ENCODE measurements at places on chromosomes 16 and 17.

DNA sequence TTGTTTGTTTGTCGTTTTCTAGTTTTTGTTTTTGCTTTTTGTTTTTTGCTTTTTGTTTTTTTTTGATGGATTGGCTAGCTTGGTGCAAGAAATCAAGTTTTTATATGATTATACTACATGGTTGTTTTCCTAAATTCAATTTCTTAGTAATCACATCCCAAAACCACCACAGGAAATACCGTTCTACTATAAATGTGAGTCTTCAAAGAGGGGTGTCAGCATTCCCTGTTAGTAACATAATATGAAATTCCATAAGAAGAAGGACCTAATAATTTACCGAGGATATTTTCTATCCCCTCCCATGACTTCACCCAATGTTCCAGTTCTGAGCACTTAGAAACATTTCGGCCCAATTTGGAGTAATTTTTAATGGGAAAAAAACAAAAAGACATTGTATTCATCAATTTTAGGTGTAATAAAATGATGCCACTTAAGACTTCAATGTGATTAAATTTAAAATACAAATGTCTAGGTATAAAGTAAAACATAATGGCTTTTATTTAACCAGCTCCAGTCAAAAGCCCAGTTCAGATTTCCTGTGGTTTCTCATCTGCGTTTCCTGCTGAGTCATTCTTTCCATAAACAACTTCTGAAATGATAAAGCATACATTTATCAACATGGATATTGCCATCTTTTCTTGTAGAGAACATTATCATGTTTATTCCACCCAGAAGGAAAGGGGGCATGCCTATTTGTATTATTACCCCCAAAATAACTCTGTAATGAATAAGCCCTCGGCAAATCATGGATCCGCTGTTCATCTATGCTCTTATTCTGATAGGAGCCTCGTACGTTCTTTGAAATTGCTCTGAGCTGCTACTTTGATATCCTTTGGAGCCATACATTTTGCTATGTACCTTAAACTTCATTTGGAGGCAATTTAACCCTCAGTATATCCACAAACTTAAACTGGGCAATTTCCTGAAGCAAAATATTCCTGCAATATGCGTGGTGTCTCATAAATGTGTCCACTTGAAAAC lies 28.1 kb downstream of the HSBP1 start:
- H3K4me1 ChIP-seq, result peaks cover 9% of the 10 kb centered on the region
- H3K36me3 ChIP-seq, result no peaks in the 10 kb centered on the region
- H3K27me3 ChIP-seq, result no peaks in the 10 kb centered on the region
- no peak for DNase-seq
- H3K27ac ChIP-seq, result no peak overlapping the region

GRCh38 chr17:75927286-75927922 lies 13.4 kb downstream of the FBF1 start:
- H3K4me3 ChIP-seq, result no peak overlapping the region
- no peaks in the 10 kb centered on the region for H3K27me3 ChIP-seq
- no peaks in the 10 kb centered on the region for H3K4me1 ChIP-seq
- H3K27ac ChIP-seq, result no peak overlapping the region

GRCh38 chr17:2136241-2136640 lies 81.3 kb downstream of the HIC1 start:
- peaks cover 13% of the 10 kb centered on the region for H3K4me1 ChIP-seq
- H3K4me3 ChIP-seq, result no peak overlapping the region
- no peak for DNase-seq
- H3K27ac ChIP-seq, result no peak overlapping the region
- no peaks in the 10 kb centered on the region for H3K27me3 ChIP-seq

DNA sequence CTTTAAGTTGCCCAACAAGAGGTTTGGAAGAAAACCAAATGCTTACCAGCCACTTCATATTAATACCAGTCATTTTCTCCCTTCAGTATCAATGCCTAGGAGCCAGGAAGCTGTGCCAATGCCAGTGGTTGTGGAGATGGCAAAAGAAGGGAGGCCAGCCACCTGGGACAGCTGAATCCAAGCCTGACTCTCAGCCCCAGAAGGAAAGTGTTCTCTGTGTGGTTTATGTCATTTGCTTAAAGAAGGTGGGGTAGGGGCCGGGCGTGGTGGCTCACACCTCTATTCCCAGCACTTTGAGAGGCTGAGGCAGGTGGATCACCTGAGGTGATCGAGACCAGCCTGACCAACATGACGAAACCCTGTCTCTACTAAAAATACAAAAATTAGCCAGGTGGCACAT lies 13.4 kb downstream of the C17orf78 start:
- no peak overlapping the region for H3K4me3 ChIP-seq
- H3K27me3 ChIP-seq, result no peaks in the 10 kb centered on the region
- no peak overlapping the region for H3K27ac ChIP-seq
- no peak for DNase-seq
- H3K4me1 ChIP-seq, result peaks cover 15% of the 10 kb centered on the region
- no peaks in the 10 kb centered on the region for H3K36me3 ChIP-seq

DNA sequence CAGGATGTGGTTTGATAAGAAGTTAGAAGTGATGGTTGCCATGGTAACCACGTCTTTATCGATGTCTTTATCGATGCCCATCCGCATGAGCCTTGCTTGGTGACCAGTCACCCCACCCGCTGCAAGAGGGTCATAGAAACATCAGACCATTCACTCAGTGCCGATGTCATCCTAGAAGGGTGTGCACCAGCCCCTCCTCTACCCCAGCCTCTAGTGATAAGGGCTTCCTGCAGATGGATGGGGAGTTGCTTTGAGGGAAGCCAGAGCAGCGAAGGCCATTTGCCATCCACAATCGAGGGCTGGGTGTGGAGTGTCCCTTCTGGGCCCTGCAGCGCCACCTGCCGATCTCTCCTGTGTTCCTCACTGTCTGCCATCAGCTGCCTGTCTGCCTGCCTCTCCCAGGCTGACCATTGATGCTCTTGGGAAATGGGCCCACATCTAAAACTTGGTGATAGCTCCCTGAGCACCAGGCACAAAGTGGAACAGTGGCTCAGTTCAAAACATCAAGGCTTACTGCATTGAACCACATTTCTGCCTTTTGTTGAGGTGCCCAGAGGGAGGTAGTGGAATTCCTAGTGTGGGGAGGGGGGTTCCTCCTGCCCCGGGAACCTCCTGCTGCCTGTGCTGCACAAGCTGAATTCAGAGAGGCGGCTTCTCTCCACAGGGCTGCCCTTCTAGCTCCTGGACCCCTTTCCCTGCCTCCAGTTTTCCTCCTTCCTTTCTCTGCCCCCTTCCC lies 8.9 kb downstream of the CALB2 start:
- H3K36me3 ChIP-seq, result no peaks in the 10 kb centered on the region
- peaks cover 37% of the 10 kb centered on the region for H3K27me3 ChIP-seq
- DNase-seq, result no peak
- no peak overlapping the region for H3K27ac ChIP-seq
- no peak overlapping the region for H3K4me3 ChIP-seq
- no peaks in the 10 kb centered on the region for H3K4me1 ChIP-seq

DNA sequence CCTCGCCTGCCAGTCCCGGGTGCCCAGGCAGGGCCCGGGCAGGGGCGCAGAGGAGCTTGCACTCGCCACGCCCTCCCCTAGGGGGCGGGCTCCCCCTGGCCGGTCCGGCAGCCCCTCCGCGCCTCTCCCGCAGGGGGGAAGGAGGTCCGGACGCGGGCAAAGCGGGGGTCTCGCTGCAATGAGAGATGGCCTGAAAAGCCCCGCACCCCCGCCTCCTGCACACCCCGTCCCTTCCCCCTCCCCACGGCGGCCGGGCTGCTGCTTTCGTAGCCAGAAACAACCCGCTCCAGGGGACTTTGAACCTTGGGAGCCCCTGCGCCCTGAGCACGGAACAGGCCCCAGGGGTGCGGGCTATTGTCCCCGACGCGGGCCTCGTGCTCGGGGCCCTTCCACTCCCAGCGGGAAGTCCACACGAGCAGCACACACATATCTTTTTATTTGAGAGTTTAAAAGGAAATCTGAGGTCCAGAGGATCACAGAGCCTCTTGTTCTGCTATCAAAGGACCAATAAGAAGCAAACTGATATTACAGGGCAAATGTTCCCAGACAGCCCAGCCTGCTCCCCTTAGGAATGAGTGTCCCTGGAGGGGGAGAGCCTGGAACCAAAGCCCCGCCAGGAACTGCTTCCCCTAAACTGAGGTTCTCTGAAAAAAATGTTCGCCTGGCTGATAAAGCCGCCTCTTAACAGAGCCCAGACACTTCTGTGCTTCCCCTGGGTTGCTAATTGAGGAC lies 5.8 kb upstream of the CBX4 start:
- H3K27me3 ChIP-seq, result peaks cover 56% of the 10 kb centered on the region
- no peaks in the 10 kb centered on the region for H3K36me3 ChIP-seq

GRCh38 chr17:54537656-54538055 lies 363.0 kb upstream of the TOM1L1 start:
- H3K36me3 ChIP-seq, result no peaks in the 10 kb centered on the region
- no peaks in the 10 kb centered on the region for H3K27me3 ChIP-seq

- no peaks in the 10 kb centered on the region for H3K27me3 ChIP-seq
- H3K4me1 ChIP-seq, result no peaks in the 10 kb centered on the region
- H3K4me3 ChIP-seq, result no peak overlapping the region
- no peak for DNase-seq
Observed at GRCh38 chr17:6279659-6280058, 155.3 kb downstream of the AIPL1 start.

DNA sequence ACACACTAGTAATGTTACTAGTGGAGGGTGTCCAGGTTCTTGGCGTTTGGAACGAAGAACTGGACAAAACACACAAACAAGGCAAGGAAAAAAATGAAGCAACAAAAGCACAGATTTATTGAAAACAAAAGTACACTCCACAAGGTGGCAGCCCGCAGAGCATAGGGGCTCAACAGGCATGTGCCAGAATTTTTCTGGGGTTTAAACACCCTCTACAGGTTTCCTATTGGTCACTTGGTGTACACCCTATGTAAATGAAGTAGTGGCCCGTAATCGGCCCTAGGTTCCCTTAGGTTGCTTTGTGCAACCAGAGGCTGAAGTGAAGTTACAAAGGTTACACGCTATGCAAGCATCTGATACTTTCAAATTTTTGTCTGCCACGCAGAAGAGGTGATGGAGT lies 8.1 kb downstream of the OR2C1 start:
- no peak overlapping the region for H3K27ac ChIP-seq
- DNase-seq, result no peak
- no peaks in the 10 kb centered on the region for H3K36me3 ChIP-seq
- no peaks in the 10 kb centered on the region for H3K4me1 ChIP-seq

GRCh38 chr16:78552106-78552675 lies 452.7 kb downstream of the WWOX start:
- no peaks in the 10 kb centered on the region for H3K4me1 ChIP-seq
- DNase-seq, result no peak
- H3K36me3 ChIP-seq, result no peaks in the 10 kb centered on the region
- H3K27me3 ChIP-seq, result no peaks in the 10 kb centered on the region
- H3K4me3 ChIP-seq, result no peak overlapping the region

DNA sequence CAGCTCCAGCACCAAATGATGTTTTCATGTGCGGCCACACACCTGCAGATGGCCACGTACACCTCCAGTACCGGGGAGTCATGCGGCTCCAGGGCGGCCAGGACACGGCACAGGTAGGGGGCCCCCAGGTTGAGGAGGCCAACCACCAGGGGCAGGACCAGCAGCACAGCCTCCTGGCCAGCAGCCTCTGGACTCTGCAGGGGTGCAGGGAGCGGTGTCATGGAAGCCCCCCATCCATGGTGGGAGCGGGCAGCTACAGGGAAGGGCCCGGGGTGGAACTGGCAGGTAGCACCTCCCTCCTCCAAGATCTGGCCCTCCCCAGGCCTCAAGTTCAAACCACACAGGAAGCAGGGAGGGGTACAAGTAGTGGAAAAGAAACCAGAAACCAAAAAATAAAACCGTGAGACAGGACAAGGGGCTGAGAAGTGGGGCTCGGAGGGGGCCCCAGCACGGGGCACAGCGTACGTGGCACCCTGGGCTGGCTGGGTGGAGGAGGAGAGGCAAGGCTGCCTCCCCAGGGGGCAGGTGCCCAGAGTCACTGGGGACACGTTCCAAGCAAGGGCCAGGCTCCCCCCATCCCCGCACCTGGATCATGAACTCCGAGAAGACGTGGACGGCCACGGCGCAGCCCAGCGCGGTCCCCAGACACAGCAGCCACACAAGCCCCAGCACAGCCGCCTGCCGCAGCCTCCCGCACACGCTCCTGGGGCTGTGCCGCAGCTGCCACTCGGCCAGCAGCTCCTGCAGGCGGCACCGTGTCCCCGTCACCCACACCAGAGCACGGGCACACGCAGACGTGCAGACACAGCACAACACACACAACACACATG lies 7.4 kb downstream of the TMC6 start:
- no peaks in the 10 kb centered on the region for H3K27me3 ChIP-seq
- H3K4me1 ChIP-seq, result no peaks in the 10 kb centered on the region
- no peak overlapping the region for H3K27ac ChIP-seq
- H3K36me3 ChIP-seq, result no peaks in the 10 kb centered on the region

DNA sequence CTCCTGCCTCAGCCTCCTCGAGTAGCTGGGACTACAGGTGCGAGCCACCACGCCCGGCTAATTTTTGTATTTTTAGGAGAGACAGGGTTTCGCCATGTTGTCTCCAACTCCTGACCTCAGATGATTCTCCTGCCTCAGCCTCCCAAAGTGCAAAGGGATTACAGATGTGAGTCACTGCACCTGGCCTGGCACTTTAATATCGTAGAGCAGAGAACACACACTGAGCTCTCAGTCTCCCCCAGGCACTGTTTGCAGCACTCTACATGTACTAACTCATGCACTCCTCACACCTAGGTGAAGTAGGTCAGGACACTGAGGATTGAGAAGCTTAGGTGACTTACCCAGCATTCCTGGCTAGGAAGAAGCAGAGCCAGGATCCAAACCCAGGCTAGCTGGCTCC lies 15.0 kb downstream of the C17orf100 start:
- no peaks in the 10 kb centered on the region for H3K36me3 ChIP-seq
- no peaks in the 10 kb centered on the region for H3K27me3 ChIP-seq
- DNase-seq, result no peak
- H3K4me1 ChIP-seq, result no peaks in the 10 kb centered on the region

GRCh38 chr16:89761304-89761922 lies 40.1 kb downstream of the ZNF276 start:
- no peak for DNase-seq
- no peaks in the 10 kb centered on the region for H3K4me1 ChIP-seq
- no peaks in the 10 kb centered on the region for H3K27me3 ChIP-seq
- H3K4me3 ChIP-seq, result peak overlapping the region; percentile 4

- peak overlapping the region; percentile 89 for H3K4me3 ChIP-seq
- H3K27me3 ChIP-seq, result no peaks in the 10 kb centered on the region
- peaks cover 56% of the 10 kb centered on the region for H3K4me1 ChIP-seq
- no peak for DNase-seq
- H3K36me3 ChIP-seq, result peaks cover 4% of the 10 kb centered on the region
- peak overlapping the region; percentile 99 for H3K27ac ChIP-seq
Observed at GRCh38 chr17:81927152-81927652, 333 bp downstream of the MAFG start.

Measured in sigmoid colon (tissue), 7 donors.